Lung microvascular endothelial cell (primary cell): ENCODE measurements at places on chromosomes 16 and 17. TPM values are rescaled to one million over a fixed set of nuclear protein-coding genes. Genes with fewer than 3 reads are reported as not detected.

Gene GPR179
- not detected in 2 replicates for total RNA-seq

Gene LRRC75A
- 0.99 and 1.1 TPM in 2 replicates for total RNA-seq

Gene ICAM2
- total RNA-seq, result 257 and 282 TPM in 2 replicates

Gene TP53TG3B
- total RNA-seq, result not detected in 2 replicates

Gene SLC25A11
- total RNA-seq, result 38.4 and 57.3 TPM in 2 replicates

Gene HYDIN
- total RNA-seq, result not detected in 2 replicates

Gene SPATA32
- total RNA-seq, result not detected in 2 replicates

Gene CPHXL2
- not detected in 2 replicates for total RNA-seq
